ENCODE measurements at places on chromosomes 7 and 10. TPM values are rescaled to one million over a fixed set of nuclear protein-coding genes. Genes with fewer than 3 reads are reported as not detected.
A peak's percentile ranks its signal among the peaks of the same experiment; 100 is the strongest.

The SPDYE6 gene
- not detected for total RNA-seq

- no peak for DNase-seq
Measured at GRCh38 chr7:152865011-152865410, 105.5 kb downstream of the ACTR3B start.

The CUL1 gene
- total RNA-seq = 86.9 TPM

- DNase-seq = no peak
Measured at GRCh38 chr7:51344406-51345138, 28.0 kb upstream of the COBL start.

DNA sequence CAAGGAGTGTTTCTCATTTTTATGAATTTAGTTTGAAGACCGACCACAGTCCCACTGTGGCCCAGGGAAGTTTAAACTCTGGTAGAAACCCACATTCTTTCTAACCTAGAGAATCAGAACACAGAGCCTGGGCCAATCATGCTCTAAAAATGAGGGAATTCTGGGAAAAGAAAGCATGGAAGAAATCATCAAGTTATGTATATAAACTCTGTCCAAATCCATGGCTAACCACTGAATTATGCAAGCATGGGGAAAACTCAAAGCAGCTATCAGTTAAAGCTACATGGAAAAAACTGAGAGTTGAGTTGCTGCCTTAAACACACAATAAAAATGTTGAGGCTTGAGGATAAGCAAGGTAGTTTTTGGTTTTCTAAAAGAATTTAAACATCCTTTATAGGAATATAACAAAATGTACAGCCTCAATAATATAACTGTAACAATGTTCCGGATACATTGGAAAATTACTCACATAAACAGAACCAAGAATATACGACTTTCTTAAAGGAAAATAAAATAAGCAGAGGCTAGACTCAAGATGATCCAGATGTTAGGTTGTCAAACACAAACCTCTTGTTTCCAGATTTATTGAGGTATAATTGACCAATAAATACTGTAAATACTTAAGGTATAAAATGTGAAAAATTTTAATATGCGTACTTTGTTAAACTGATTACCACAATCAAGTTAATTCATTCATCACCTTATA is 311.2 kb upstream of the GNAI1 start:
- DNase-seq = no peak

- DNase-seq = no peak
Measured at GRCh38 chr10:106395041-106395749, 769.3 kb downstream of the SORCS1 start.

DNA sequence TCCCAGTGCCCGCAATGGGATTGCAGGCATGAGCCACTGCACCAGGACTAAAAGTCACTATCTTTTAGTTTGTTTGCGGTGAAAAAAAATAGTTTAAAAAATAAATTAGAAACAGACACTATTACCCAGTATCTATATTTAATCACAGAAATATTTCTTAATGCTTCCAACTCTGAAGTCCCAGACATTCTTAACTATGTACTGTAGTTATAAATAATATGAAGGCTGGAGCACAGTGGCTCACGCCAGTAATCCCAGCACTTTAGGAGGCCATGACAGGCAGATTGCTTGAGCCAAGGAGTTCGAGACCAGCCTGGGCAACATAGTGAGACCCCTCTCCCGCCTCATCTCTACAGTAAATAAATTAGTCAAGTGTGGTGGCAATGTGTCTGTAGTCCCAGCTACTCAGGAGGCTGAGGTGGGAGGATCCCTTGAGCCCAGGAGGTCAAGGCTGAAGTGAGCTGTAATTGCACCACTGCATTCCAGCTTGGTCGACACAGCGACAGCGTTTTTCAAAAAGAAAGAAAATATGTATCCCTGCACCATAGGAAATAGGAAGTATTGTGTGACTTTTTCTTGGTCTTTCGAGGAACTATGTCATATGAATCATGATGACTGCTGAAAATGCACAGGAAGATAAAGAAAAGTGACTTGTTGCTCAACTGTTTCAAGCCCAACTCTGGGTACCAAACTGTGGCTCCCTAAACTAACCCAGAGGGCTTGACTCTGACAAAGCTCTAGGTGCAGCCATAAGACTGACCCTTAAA is 74.9 kb upstream of the STEAP1B start:
- DNase-seq = no peak

DNA sequence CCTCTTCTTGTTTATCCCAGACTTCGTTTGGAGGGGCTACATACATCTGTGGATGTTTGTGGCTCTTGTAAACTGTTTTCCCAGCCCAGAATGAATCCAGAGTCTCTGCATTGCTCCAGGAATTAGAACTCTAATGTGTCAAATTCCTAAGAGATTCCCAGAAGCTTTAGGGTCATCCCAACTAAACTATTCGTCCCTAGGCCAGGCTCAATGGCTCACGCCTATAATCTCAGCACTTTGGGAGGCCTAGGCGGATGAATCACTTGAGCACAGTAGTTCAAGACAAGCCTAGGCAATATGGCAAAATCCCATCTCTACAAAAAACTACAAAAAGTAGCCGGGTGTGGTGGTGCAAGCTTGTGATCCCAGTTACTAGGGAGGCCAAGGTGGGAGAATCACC is 28.5 kb downstream of the ARHGAP19 start:
- no peak for DNase-seq

The RELN gene
- 0.73 TPM for total RNA-seq

DNA sequence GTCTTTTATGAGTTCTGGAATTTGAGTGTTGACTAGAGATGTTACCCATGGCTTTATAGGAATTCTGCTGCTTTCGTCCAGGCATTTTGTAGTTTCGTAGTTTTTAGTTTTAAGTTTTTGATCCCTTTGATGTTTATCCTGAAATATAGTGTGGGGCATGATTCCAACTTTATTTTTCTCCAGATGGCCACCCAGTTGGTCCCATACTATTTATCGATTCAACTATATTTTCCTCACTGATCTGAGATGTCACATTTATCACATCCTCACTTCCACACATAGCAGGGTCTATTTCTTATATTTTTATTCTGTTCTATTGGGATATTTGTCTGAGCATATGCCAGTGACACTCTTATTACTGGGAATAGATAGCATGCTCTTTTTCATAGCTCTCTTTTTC is 33.9 kb downstream of the ADRA2A start:
- no peak for DNase-seq

The MAT1A gene
- total RNA-seq = 1.3 TPM

DNA sequence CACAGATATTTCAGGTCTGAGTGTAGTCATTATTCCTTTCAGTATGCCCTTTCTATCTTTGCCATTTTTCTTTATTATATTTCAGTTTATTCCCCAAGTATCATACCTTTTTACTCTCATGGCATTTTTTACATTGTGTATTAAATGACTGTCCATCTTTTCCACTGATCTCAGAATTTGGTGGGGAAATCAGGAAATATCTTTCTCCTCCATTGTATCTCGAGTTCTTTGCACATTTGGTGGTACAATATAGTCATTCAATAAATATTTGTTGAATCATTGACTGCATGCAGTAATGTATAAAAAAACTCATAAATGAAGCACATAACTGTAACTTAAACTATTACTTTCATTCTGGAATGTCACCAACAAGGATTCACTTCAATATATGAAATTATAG is 354.7 kb downstream of the HGF start:
- DNase-seq = no peak

- no peak for DNase-seq
Measured at GRCh38 chr10:102581981-102582580, 62.2 kb upstream of the TRIM8 start.

- DNase-seq = no peak
Measured at GRCh38 chr7:152502813-152503790, 67.3 kb upstream of the KMT2C start.

The METTL27 gene
- 0.36 TPM for total RNA-seq

The SFRP4 gene
- 0.24 TPM for total RNA-seq

GRCh38 chr10:6999232-6999925 is 411.5 kb downstream of the SFMBT2 start:
- no peak for DNase-seq

DNA sequence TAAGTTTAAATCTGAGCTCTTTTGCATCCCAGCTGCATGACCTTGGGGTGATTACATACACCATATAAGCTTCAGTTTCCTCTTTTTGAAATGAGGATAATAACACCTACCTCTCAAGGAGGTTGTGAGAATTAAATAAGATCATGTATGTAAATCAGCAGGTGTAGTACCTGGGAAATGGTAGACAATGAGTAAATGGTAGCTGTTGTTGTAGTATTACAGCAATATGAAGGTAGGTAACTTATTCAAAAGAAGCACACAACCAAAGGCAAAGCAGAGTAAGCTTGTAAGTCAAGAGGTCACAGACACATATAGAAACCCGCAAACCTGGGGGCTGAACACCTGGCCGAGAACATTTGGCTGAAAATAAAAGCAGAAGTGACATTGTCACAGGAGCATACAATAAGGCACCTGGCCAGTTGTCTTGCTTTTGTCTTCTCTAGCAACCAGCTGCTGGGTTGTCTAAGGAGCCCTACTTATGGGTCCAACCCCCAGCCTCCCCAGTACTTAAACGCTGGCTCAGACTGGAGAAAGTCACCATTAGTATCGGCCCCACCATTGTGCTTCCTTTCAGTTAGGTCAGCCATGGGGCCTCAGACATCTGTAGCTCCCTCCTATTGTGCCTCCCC is 203.6 kb upstream of the MKLN1 start:
- DNase-seq = no peak

The RADIL gene
- total RNA-seq = 7.3 TPM

The CNPY1 gene
- total RNA-seq = not detected

- no peak for DNase-seq
Measured at GRCh38 chr7:103637094-103637493, 191.1 kb upstream of the SLC26A5 start.

The RBM48 gene
- total RNA-seq = 11.2 TPM

GRCh38 chr10:119962837-119963236 is 70.3 kb downstream of the SEC23IP start:
- no peak for DNase-seq

GRCh38 chr10:32125023-32125422 is 68.8 kb upstream of the KIF5B start:
- no peak for DNase-seq

GRCh38 chr7:69912846-69913245 is 314.6 kb downstream of the AUTS2 start:
- no peak for DNase-seq

DNA sequence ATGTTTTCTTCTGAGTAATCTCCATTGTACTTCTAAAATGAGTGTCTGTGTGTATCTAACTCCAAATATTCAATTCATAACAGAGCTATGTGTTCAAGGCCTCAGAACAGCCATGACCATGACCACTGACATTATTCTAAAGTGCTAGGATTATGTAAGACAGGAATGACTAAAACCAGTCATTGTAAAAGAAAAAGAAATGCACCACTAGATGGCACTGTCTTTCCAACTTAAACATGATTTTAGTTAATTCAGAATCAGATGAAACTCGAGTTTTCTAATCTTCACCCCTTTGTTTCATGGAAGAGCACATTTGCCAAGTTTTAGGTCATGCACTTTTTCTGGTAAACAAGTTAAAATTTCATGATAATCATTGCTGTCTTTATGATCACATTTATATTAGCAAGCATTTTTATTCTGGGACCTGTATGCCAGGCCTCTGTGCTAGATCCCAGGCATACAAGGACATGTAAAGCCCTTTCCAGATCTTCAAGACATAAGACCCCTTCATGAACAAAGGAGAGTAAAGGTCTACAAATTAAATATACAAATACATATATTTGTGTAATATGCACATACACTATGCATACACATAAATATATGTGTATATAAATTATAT is 26.1 kb upstream of the RSU1 start:
- no peak for DNase-seq

DNA sequence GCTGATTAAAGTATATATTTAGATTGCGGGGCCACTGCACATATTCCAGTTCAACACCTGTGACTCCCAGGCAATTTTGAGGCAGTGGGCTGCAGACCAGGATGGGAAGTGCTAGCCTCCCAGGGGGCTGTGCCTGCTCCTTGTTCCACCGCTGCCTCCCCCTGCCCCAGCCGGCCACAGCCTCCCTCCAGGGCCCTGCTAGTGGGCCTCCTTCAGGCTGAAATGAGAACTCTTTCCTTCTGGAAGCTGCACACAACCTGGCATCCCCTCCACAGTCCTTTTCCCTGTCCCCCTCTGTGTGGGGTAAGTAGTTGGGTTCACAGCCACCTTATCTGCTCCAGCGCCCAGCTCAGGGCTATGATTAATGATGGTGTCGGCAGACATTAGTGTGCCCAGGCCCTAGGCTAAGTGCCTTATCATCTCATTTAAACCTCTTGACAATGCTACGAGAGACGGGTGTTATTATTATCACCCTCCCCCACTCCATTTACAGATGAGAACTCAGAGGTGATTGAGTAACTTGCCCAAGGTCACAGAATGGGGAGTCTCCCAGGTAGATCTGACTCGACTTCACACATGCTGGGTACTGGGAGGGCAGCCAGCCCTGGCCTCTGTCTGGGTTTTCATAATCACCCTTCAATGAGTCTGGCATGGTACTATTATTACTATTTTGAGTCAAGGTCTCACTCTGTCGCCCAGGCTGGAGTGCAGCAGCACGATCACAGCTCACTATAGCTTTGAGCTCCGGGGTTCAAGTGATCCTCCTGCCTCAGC is 10.8 kb upstream of the SFRP5 start:
- peak; percentile 67 for DNase-seq

DNA sequence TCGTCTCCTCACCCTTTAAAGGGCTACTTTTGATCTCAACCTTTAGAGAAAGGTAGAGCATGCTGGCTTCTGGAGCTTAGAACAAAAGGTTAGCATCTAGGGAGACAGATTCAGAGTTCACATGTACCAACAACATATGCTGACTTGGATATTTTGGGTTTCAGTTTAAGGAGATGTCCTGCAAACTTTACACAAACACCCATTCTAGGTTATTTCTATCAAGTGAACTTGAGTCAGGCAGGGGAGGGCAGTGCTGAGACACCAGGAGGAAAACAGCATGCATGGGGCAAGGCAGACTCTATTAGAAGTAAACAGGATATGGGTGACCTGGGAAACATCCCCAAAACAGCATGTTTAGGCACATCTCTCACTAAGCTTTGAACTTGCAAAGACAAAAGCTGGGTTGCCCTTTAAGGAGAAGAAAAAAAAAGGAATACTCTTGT is 43.8 kb downstream of the ARL4A start:
- DNase-seq = no peak

The HTR5A gene
- not detected for total RNA-seq

The C7orf33 gene
- not detected for total RNA-seq

DNA sequence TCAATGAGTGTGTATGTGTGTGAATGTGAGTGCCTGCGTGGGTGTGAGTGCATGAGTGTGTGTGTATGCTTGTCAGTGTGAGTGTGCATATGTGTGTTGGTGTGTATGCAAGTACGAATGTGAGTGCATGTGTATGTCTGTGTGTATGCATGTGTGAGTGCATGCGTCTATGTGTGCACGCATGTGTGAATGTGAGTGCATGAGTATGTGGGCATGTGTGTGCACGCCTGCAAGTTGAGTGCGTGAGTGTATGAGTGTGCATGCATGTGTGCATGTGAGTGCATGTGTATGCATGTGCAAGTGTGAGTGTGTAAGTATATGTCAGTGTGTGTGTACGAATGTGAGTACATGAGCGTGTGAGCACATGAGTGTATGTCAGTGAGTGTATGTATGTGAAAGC is 399.6 kb downstream of the PLXNA4 start:
- DNase-seq = no peak

Data from gastrocnemius medialis (tissue), 4 donors.